Colonic mucosa (tissue), 4 donors: ENCODE measurements at places on chromosomes 2 and 18. TPM values are rescaled to one million over a fixed set of nuclear protein-coding genes. Genes with fewer than 3 reads are reported as not detected.

Gene ACADL
- 0.12 TPM for total RNA-seq

Gene TMEM169
- total RNA-seq, result 0.21 TPM

Gene CDKL4
- not detected for total RNA-seq

DNA sequence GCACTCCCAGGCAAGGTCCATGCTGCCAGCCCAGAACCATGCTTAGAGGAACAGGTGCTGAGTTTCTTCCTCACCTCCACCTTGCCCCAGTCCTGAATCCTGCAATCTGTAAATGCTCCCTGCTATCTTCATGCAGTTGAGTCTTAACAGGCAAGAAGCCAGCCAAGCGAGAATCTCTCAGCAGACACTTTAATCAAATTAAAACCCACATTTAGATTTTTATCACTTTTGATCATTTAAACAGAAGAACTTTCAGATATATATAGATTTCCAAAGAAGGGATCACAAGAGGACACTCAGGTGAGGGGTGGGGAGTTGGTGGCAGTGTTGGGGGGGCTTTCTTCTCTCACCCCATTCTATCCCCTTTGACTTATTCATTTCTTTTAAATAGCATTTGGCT, 25.9 kb upstream of the LBH start:
- no peak for DNase-seq
- H3K4me1 ChIP-seq, result no peaks in the 10 kb centered on the region
- H3K36me3 ChIP-seq, result no peaks in the 10 kb centered on the region
- H3K27me3 ChIP-seq, result no peaks in the 10 kb centered on the region
- no peak overlapping the region for H3K27ac ChIP-seq

GRCh38 chr18:26134107-26134506, 438 bp downstream of the PSMA8 start:
- no peaks in the 10 kb centered on the region for H3K27me3 ChIP-seq
- no peak overlapping the region for H3K27ac ChIP-seq
- no peaks in the 10 kb centered on the region for H3K36me3 ChIP-seq
- H3K4me3 ChIP-seq, result no peak overlapping the region
- no peak for DNase-seq
- H3K4me1 ChIP-seq, result no peaks in the 10 kb centered on the region

Gene GKN1
- not detected for total RNA-seq

- no peak for DNase-seq
- H3K27ac ChIP-seq, result no peak overlapping the region
- H3K4me1 ChIP-seq, result no peaks in the 10 kb centered on the region
Observed at GRCh38 chr2:20916604-20917286, 93.8 kb upstream of the LDAH start.

Gene GDF7
- 0.05 TPM for total RNA-seq

Gene FOXI3
- total RNA-seq, result not detected

GRCh38 chr18:74692367-74693013, 94.8 kb downstream of the ZNF407 start:
- no peak overlapping the region for H3K4me3 ChIP-seq
- no peak overlapping the region for H3K27ac ChIP-seq
- H3K4me1 ChIP-seq, result no peaks in the 10 kb centered on the region

DNA sequence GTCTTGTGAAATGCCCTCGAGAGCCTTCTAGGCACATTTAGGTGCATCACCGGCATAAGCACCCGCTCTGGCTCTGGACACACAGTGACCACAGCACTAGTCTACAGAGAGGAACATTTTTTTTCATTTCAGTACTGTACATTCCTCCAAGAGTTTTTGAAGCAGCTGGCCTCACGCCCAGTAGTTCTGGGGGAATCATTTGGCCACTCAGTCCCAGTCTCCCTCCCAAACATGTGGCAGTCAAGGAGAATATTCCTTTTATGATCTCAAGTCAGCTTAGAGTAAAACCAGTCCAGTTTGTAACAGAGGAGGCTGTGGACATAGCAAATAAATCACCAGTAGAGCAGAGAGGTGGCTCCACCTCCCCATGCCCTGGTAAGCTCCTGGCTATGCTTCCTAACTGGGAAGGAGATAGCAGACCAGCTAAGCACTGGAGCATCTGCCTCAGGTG, 48.1 kb downstream of the KCNE4 start:
- H3K36me3 ChIP-seq, result no peaks in the 10 kb centered on the region
- H3K4me3 ChIP-seq, result no peak overlapping the region
- no peak for DNase-seq
- no peak overlapping the region for H3K27ac ChIP-seq
- H3K27me3 ChIP-seq, result no peaks in the 10 kb centered on the region

DNA sequence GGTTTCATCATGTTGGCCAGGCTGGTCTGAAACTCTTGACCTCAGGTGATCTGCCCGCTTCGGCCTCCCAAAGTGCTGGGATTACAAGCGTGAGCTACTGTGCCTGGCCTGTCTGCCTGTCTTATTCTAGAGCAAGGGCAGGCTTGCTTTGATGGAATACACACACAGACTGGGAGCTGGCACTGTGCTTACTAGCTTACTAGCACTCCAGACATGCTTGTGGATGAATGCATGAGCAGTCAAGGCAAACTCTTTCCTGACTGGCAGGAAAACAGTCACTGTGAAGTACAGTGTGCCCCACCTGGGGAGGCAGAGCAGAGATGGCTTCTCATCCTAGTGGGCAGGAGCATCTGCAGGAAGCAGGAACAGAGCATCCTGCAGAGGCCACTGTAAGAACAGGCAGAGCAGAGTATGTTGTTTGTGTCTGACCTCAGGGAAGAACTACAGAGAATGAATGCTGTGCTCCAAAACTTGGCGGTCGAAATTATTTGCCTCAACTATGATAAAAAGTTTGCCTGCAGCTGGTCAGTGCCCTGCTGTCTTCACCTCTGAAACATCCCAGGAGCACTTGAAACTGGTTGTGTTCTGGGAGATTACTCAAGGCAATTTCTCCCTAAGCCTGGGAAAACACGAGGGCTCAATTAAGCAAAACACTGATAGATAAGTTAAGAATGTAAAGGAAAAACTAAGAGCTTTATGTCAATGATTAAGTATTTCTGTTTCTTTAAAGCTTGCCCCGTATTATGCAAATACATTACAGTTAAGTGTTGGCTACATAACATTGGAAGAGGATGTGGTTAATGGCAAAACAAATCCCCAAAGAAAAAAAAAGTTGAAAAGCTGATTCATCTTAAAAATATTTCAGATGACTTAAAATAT, 102.4 kb downstream of the VAPA start:
- no peaks in the 10 kb centered on the region for H3K27me3 ChIP-seq
- H3K4me1 ChIP-seq, result no peaks in the 10 kb centered on the region
- H3K4me3 ChIP-seq, result no peak overlapping the region
- H3K36me3 ChIP-seq, result no peaks in the 10 kb centered on the region
- no peak overlapping the region for H3K27ac ChIP-seq
- DNase-seq, result no peak

Gene MPHOSPH10
- total RNA-seq, result 18.7 TPM

DNA sequence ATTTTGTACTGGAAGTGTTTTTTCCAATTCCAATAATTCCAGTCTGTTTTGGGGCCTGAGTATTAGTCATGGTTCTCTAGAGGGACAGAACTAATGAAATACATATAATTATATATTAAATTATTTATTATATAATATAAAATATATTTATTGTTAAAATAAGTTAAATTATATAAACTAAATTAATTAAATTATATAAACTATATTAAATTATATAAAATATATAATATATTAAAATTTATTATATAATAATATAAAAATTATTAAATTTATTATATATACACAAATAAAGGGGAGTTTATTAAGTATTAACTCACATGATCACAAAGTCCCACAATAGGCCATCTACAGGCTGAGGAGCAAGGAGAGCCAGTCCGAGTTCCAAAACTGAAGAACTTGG, 253.4 kb upstream of the NETO1 start:
- H3K27me3 ChIP-seq, result no peaks in the 10 kb centered on the region
- no peaks in the 10 kb centered on the region for H3K36me3 ChIP-seq
- no peaks in the 10 kb centered on the region for H3K4me1 ChIP-seq
- H3K27ac ChIP-seq, result no peak overlapping the region

- no peaks in the 10 kb centered on the region for H3K36me3 ChIP-seq
- DNase-seq, result no peak
- peaks cover 3% of the 10 kb centered on the region for H3K4me1 ChIP-seq
- no peaks in the 10 kb centered on the region for H3K27me3 ChIP-seq
Observed at GRCh38 chr18:54830260-54830659, 2.0 kb downstream of the RAB27B start.

GRCh38 chr18:9244376-9244775, 90.2 kb upstream of the TWSG1 start:
- no peak for DNase-seq
- no peak overlapping the region for H3K4me3 ChIP-seq
- H3K36me3 ChIP-seq, result no peaks in the 10 kb centered on the region
- H3K4me1 ChIP-seq, result no peaks in the 10 kb centered on the region
- H3K27ac ChIP-seq, result no peak overlapping the region
- no peaks in the 10 kb centered on the region for H3K27me3 ChIP-seq

DNA sequence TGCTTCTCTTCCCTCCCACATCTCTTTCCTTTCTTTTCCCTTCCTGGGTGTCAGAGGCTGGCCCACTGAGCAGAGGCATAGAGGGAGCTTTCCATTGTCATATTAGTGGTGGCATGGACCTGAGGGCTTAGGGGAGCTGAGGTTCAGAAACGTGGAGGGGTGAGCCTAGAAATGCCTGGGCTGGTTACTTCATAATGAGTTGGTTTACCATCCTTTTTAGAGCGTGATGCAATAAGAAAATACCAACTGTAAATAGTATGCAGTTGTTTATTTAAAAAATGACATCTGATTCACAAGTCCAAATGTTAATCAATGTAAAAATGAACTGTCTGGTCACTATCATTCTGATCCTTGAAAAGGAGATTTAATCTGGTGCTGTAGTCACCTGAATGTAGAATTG, 46.3 kb downstream of the MYO1B start:
- H3K36me3 ChIP-seq, result no peaks in the 10 kb centered on the region
- H3K27ac ChIP-seq, result no peak overlapping the region
- no peak overlapping the region for H3K4me3 ChIP-seq

GRCh38 chr18:46019936-46020335, 52.1 kb downstream of the PSTPIP2 start:
- DNase-seq, result no peak
- no peaks in the 10 kb centered on the region for H3K27me3 ChIP-seq
- H3K36me3 ChIP-seq, result no peaks in the 10 kb centered on the region
- no peak overlapping the region for H3K27ac ChIP-seq
- H3K4me1 ChIP-seq, result no peaks in the 10 kb centered on the region
- no peak overlapping the region for H3K4me3 ChIP-seq

- no peak overlapping the region for H3K4me3 ChIP-seq
- H3K36me3 ChIP-seq, result no peaks in the 10 kb centered on the region
- H3K27ac ChIP-seq, result no peak overlapping the region
- no peaks in the 10 kb centered on the region for H3K27me3 ChIP-seq
Observed at GRCh38 chr2:134169788-134170187, 84.1 kb upstream of the MGAT5 start.

DNA sequence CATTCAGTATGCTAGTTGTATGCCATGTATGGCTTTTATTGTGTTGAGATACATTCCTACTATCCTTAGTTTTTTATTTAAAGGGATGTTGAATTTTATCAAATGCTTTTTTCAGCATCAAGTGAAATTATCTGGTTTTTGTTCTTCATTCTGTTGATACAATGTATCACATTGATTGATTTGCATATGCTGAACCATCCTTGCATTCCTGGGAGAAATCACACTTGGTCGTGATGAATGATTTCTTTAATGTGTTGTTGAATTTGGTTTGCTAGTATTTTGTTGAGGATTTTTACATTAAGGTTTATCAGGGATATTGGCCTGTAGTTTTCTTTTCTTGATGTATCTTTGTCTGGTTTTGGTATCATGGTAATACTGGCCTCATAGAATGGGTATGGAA, 49.7 kb downstream of the CD28 start:
- H3K27ac ChIP-seq, result no peak overlapping the region
- DNase-seq, result no peak
- no peaks in the 10 kb centered on the region for H3K4me1 ChIP-seq
- no peaks in the 10 kb centered on the region for H3K36me3 ChIP-seq
- H3K27me3 ChIP-seq, result no peaks in the 10 kb centered on the region
- no peak overlapping the region for H3K4me3 ChIP-seq

GRCh38 chr2:63639344-63639743, 50.6 kb downstream of the MDH1 start:
- H3K4me3 ChIP-seq, result no peak overlapping the region
- H3K4me1 ChIP-seq, result no peaks in the 10 kb centered on the region
- no peaks in the 10 kb centered on the region for H3K36me3 ChIP-seq

DNA sequence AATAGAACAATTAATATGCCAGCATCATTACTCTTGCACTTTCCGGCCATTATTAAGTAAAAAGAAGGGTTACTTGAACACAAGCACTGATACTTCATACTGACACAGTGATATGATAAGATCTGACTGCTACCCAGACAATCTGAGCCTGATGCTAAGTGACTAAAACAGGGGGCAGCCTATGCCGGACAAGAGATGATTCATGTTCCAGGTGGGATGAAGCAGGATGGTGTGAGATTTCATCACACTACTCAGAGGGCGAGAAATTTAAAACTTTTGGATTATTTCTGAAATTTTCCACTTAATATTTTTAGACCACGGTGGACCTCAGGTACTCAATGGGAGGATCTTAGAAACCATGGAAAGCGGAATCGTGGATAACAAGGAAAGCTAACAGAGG, 61.7 kb downstream of the LIPG start:
- no peak for DNase-seq
- no peak overlapping the region for H3K4me3 ChIP-seq
- no peaks in the 10 kb centered on the region for H3K36me3 ChIP-seq
- no peak overlapping the region for H3K27ac ChIP-seq
- H3K27me3 ChIP-seq, result no peaks in the 10 kb centered on the region
- H3K4me1 ChIP-seq, result no peaks in the 10 kb centered on the region
